Right lung (tissue), 10 donors: ENCODE measurements at places on chromosomes 4 and X.

GRCh38 chrX:140092121-140092520 is 126.8 kb upstream of the CXorf66 start:
- DNase-seq: no peak

DNA sequence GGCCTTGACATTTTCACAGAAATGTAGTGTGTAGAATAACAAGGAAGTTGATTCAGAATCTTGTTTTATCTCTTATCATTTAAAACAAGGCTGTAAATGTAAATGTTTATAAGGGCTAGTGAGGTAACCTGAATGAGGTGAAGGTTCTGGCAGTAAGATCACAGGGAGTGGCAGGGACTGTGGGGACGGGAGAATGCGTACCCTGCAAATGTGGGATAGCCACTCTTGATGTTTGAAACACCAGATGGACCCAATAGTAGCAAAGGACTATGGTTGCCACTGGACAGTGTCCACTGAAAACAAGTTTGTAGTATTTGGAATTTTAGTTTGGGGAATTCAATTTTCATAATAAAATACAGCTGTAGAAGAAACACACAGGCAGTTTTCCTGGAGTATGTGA is 155.3 kb downstream of the FHIP1A start:
- no peak for DNase-seq

DNA sequence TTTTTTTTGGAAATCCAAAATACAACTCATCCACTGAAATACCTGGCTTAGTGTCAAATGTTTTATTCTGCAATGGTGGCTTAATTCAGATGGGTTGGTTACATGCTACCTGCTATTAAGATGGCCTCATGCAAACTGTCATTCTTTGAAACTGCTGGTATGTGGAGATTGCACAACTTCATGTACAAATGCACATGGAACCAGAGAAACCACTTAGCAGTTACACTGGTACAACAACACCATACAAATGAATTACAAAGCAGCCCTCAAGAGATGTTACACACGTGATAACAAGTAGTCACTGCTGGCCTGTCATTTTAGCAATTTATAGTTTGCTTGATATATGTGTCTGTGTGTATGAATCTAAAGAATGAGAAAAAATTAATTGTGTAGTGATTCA is 84.6 kb upstream of the STS start:
- DNase-seq: no peak

- no peak for DNase-seq
Measured at GRCh38 chrX:23896981-23897380, 10.8 kb downstream of the APOO start.

GRCh38 chrX:68634649-68635227 is 12.7 kb upstream of the STARD8 start:
- no peak for DNase-seq

GRCh38 chrX:63784346-63784901 is 590 bp downstream of the ARHGEF9 start:
- DNase-seq: no peak

- DNase-seq: no peak
Measured at GRCh38 chr4:177263818-177264217, 45.9 kb upstream of the NEIL3 start.

- DNase-seq: no peak
Measured at GRCh38 chrX:93594780-93595179, 78.6 kb downstream of the NAP1L3 start.

DNA sequence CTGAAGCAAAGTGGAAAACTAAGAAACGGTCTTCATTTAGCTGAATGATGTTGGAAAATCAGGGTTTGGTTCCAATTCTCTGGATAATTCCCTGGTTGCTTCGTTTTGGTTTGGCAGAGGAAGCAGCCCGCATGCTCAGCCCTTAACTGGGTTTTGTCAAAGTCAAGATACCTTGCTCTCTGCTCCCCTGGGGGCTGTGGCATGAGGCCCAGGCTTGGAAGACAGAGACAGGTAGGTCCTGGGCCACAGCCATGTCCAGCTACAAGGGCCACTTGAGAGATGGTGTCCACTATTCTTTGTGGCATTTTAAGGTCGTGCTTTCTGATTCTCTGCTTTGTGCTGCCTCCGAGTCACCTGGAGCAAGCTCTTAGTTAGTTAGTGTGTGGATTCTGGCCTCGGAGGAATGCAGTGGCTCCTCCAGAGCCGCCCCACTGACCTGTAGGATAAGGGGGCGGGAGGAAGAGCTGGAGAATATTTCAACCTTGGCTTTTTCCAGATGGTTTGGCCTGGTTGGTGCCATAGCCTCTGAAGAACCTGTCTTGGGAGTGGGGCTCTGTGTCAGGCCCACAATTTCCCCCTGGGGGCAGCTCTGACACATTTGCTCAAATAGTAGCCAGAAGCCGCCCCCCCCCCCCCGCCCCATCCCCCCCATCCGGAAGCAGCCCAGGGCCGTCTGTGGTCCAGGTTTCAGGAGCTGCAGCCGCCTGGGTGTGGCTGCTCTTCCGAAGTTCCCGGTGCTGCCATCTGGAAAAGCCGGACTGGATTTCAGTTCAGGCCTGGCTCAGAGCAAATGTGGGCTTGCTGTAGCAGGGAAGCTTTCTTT is 147.1 kb downstream of the NHS start:
- DNase-seq: no peak

DNA sequence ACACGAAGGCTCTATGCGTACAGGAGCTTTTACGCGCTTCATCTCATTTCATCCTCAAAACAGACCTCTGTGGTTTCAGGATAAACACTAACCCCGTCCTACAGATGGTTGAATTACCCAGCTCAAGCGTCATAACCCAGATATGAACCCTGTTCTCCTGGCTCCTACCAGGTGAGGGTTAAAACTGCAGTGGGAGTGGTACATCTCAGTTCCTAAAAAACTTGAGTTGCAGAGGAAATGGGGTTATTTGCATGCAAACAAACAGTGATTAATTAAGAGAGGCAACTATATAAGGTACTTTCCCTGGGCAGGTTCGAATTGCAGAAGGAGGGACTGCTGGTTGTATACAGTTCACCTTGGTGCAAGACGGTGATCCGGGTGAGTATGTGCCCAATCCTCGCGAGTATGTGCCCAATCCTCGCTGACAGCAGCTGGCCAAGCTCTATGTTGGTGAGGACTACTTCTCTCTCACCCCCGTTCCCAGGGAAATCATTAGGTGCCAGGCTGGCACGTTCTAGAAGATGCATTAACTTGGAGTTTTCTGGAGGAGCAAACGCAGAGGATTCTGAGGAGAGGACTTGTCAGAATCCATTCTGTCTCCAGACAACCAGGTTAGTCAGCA is 72.6 kb downstream of the FHDC1 start:
- no peak for DNase-seq

DNA sequence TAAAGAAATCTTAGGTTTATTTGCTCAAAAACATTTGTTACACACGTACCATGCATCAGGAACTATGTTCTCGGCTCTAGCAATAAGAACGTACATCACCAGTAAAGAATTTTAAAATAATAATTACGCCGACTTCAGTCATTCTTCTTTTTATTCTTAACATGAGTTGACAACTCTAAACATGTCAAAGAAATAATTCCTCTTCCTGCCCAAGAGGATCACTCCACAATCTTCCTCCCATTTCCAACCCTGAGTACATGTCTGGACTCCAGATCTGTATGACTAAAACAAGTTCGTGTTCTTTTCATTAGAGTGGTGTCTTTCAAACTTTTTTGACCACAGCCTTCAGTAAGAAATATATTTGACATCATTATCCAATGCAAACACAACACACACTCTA is 201.6 kb upstream of the GRIA3 start:
- no peak for DNase-seq

DNA sequence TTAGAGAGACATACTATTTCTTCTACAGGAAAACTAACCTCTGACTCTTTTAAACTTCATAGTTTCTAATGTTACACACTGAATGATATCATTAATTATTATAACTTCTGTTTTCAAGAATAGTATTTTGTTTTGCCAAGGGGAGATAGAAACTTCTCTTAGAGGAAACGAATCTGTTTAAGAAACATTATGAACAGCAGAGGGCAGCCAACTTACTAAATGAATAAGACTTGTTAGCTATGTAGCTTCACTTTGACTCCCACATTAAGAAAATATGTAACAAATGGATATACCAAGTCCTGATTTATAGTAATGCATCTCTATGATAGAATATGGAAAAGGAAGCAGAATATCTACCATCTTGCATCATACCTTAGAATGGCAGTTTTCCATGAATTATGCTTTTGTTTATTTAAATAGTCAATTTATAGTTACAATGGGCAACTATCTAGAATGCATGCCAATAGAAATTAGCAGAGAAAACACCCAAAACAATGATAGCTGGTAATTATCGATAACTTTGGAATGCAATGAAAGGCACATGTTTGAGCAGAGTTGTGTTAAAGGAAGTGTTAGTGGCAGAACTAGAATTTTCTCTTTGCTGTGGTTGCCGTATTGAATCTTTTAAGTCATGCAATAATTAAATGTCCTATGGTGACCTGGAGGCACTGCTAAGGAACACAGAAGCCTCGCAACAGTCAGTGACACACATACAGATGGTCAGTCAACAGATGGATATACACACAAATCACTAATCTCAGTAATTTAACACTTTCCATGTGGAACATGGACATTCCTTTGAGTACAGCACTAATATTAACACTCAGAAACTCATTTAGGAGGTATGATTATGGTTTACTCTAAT is 105.7 kb upstream of the PDLIM3 start:
- DNase-seq: peak; percentile 47

DNA sequence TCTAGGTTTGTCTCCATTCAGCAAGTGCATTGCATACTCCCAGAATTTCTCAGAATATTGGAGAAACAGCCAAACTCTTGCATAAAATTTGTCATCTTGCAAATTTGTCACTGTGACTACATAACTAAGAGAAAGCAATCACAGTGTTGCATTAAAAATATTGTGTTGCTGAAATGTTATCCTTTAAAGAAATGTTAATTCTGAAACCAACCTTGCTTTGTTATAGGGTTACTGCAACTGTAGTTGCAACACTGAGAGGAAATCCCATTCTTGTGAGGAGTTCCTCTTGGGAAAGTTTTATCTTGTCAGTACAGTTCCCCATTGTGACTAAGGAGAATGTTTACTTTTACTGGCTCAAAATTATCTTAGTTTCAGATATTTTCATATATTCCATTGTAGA is 20.9 kb downstream of the CYBB start:
- no peak for DNase-seq

DNA sequence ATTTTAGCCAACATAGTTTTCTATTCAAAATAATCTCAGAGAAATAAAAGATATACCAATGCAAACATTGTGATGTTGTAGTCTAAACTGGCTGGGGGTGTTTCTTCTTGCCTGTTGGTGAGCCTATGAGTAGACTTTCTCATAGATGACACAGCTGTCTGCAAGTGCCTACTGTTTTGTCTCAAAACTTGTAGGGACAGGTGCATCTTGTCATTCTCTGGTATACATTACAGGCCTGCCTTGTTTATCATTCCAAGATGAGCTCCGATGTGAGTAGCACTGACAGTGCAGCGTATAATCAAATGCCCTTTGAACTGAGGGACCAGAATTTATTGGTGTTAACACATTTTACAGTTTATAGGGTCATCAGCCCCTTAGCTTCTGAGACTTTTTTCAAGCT is 353.8 kb downstream of the PRDM5 start:
- DNase-seq: no peak

- DNase-seq: no peak
Measured at GRCh38 chr4:85580489-85580888, 105.5 kb downstream of the ARHGAP24 start.

DNA sequence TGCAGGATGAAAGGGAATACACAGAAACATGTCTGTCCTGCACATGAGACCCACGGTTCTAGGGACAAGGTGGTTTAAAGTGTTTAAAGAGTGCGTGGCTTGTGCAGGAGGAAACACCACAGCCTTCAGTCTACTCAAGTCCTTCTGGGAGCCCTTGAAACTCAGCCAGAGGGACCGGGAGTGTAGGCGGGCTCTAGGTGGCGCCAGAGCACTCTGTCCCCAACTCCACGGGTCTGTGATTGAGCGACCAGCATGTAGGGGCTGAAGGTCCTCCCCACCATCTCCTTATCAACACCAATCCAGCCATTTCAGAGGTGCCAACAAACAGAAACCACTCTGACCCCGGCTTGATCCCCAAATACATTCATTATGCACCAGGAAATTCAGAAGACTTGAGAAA is 82.0 kb upstream of the CLDN34 start:
- DNase-seq: no peak

GRCh38 chrX:16559206-16559619 is 90.7 kb upstream of the S100G start:
- no peak for DNase-seq
